CD4-positive, alpha-beta T cell treated with Interleukin-6 for 4 hours (primary cell): ENCODE measurements at places on chromosomes 5 and 9.

DNA sequence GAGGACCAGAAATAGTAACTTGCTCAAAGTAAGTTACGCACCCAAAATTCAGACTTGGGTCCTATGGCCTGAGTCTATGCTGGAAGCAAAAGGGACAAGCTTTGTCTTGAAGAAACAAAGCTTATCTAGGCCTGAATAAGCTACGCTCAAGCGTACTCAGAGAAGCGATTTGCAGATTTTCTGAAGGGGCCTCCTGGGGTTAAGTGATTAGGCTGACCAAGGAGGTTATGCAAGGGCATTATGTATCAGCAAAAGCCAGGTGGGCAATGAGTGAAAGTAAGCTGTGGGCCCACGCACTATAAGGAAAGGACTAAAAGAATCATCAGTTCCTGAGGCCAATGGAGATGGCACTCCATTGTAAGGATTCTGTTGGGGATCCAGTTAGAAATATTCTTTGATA, 122.1 kb downstream of the SNX18 start:
- no peak for DNase-seq

- DNase-seq = no peak
Observed at GRCh38 chr5:87191645-87192044, 76.0 kb upstream of the RASA1 start.

DNA sequence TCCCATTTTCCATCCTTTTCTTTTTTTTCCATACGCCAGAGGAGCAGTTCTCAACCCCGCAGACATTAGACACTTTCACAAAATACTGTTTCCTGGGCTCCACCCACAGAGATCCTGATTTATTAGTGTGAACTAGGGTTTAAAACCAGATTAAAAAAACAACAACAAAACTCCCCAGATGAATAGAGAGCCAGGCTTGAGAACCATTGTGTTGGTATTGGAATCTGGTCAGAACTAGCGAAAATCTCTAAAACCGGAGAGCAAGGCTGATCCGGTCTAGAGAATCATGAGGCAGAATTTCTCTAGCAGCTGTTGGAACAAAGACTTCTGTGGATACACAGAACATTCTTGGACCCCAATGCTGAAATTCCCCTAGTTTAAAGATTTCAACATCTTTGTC, 173.0 kb downstream of the PCSK1 start:
- no peak for DNase-seq

DNA sequence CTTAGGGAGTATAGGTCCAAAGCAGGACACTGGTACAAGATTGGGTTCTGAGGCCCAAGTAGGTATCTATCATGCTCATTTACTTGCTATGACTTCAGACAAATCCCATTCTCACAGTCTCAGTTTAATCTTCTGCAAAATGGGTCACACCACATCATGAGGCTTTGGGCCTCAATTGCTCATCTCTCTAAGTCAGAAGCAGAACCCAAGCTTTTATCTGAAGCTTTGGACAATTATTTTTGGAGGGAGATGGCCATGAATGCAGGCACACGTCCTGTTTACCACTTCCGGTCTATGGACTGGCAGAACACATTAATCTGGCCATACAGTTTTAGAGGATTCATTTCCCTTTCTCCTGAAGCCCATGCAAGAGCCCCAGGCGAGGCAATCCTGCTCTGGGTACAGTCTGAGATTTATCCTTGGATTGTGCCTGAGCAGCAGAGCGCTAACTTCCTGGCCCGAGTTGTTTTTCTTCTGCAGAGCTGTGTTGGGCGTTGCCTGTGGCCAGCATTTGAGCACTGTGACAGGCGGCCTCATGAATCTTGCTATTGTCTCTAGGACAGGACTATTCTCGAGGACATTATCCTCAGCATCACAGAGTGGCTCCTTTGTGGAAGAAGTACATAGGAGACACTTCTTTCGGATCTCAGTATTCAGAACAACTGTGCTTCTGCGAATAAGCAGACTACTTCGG, 16.1 kb downstream of the SLC22A4 start:
- no peak for DNase-seq

DNA sequence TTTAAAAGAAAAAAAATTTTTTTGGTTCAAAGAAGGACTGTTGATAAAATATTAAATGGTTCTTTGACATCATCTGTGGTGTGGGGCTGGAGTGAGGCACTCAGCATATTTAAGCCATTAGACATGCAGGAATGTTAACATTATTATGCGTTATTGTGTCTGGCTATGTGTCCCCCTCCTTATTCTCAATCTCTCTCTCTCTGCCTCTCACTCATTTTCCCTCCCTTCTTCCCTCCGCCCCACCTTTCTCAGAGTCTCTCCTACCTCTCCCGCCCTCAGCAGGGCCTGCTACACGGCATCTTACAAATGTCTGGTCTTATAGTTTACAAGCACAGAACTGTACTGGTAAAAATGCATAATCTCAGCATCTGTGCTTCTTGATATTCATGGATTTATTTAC, 287.8 kb upstream of the TMEM161B start:
- DNase-seq = no peak

DNA sequence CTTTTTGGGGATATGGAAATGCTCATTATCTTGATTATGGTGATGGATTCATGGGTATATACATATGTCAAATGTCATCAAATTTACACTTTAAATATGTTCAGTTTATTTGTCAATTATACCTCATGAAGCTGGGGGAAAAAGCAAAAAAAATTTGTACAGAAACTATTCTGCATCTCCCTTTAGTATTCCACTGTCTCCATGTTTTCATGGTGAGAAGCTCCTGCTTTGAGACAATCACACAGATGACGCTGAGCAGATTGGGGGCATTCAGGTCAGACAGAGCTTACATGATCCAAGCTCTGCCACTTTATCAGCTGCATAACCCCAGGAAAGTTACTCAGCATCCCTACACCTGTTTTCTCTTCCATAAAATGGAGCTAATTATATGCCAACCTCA, 101.5 kb downstream of the PLPPR1 start:
- DNase-seq = no peak

GRCh38 chr9:129548571-129549135, 72.2 kb downstream of the C9orf50 start:
- no peak for DNase-seq

DNA sequence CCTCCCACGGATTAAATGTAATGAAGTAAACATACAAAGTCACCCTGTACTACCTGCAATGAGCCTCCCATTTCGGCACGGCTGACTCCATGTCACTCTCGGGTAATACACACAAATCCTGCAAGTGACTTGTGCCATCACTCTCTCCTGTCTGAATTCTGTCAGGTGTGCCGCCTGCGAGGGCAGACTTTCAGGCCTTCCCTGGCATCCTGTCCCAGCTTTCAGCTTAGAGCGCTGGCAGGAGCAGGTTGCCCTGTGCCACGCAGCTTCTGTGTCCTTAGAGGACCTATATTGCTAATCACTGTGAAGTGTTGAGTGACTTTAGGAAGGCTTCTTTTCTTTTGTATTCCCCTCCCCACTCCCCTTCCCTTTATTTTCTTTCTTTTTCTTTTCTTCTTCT, 25.8 kb upstream of the S1PR3 start:
- DNase-seq = no peak

GRCh38 chr5:121758615-121759014, 93.1 kb upstream of the FTMT start:
- no peak for DNase-seq

DNA sequence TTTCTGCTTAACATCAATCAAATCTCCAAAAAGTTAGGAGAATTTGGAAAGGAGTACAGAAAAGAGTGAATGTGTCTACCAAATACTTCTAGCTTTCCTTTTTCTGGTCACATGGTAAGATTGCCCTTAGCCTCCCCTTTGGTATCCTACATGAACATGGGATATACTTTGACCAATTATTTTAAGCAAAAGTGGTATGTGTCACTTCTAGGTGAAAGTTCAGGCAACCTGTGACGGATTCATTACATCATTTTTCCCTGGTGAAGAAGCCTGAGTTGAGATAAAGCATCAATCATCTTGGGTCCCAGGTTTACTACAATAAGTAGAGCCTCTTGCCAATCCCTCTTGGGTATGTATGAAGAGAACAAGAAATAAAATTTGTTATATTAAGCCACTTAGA, 419.2 kb downstream of the PDE4D start:
- no peak for DNase-seq

GRCh38 chr5:72295539-72295938, 24.5 kb downstream of the MRPS27 start:
- no peak for DNase-seq

GRCh38 chr9:17870722-17871121, 291.9 kb downstream of the SH3GL2 start:
- DNase-seq = no peak

GRCh38 chr5:112574536-112574935, 155.5 kb upstream of the EPB41L4A start:
- DNase-seq = no peak

GRCh38 chr5:154038261-154038706, 426 bp downstream of the FAM114A2 start:
- peak; percentile 38 for DNase-seq

DNA sequence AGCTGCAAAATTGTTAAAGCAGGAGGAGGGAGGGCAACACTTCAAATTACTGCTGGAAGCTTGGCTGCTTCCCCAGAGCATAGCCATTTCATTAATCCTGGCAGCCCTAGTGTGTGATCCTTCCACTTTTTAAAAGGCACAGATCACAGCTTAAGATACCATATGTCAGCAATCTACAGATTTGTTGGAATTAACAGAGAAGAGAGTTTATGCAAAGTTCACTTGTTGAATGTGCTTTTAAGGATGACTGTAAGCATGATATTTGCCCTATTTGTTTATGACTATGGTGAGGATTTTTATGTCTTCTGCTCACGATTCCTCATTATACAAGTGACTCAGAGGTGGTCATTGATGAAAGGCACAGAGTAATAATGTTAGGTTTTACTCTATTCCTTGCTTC, 156.0 kb upstream of the CDKN2B start:
- DNase-seq = no peak

DNA sequence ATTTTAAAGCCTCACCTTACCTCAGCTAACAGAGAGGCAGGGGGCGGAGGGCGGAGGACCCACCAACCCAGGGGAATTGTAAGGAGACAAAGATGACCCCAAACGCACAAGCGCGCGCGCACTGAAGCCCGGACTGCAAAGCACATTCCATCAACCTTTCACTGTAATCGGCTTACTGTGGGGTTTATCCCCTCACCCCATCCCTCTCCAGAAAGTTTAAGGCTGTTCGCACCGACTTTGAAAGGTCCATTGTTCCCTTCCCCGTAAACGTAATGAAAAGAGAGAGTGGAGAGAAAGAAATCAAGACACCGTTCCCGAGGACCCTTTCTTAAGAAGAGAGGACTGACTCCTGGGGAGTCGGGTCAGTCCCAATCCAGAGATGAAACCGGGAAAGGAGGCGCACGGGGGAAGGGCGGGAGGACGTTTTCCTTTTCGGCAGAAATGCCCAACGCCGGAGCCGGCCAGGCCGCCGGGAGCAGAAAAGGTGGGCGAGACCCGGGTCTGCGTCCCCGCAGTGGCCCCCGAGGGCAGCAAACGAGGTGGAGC, 464 bp downstream of the CEMIP2 start:
- DNase-seq = peak; percentile 30

DNA sequence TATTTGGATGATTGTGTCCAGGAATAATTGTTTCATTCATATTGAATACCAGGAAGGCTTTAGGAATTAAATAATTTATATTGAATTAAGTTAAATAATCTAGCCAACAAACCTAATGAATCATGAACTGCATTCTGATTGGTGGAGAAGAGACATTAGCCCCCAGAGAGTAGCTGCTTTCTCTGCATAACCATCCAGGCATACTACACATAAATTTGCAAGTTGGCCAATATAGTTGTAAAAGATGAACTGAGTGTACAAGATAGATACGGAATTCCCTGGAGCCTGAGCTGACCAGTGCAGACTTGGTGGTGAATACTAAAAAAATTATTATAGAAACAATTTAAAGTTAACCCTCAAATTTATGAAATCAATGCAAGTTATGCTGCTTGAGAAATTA, 311.8 kb upstream of the KIF2A start:
- DNase-seq = no peak

GRCh38 chr5:1666221-1666620, 133.4 kb downstream of the MRPL36 start:
- no peak for DNase-seq

- DNase-seq = no peak
Observed at GRCh38 chr9:110994771-110995241, 43.5 kb downstream of the LPAR1 start.

GRCh38 chr9:71783120-71783523, 14.8 kb upstream of the CEMIP2 start:
- DNase-seq = peak; percentile 90

DNA sequence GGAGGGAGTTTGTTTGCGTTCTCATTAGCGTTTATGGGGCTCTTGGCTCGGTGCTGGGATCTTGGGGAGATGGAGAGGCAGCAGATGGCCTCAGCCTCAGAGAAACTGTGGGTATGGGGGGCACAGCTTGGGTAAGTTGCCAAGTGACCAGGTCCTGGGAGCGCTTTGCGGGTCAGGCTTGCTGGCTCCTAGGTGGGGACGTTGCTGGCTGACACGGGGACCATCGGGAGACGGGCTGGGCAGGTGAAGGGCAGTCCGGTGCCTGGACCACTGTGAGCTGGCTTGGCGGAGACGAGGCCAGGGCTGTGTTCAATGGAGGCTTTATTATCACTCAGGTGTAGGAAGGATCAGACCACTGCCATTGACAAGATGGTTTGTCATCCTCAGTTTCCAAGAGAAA, 30.0 kb downstream of the FGD3 start:
- no peak for DNase-seq

GRCh38 chr9:83707518-83707767, 315 bp downstream of the UBQLN1 start:
- no peak for DNase-seq

DNA sequence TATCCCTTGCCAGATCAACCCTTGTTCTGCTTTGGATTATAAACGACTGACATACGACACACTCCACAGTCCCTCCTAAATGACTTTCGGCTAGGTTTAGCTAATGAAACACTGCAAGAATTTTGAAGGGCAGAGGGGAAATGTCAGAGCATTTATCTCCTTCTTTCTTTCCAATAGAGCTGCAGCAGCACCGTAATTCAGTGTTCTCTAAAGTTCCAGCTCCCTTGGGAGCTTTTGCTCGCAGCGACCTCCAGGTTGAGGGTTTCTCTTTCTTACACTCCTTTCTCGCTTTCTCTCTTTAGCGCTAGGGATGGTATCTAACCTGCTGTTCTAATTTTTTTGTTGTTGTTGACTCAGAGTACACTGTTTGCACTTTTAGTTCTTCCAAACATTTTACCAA, 467.1 kb upstream of the ST8SIA4 start:
- no peak for DNase-seq

GRCh38 chr5:38720554-38721361, 125.1 kb upstream of the OSMR start:
- DNase-seq = no peak

- DNase-seq = no peak
Observed at GRCh38 chr9:76400534-76401096, 6.4 kb upstream of the RFK start.

DNA sequence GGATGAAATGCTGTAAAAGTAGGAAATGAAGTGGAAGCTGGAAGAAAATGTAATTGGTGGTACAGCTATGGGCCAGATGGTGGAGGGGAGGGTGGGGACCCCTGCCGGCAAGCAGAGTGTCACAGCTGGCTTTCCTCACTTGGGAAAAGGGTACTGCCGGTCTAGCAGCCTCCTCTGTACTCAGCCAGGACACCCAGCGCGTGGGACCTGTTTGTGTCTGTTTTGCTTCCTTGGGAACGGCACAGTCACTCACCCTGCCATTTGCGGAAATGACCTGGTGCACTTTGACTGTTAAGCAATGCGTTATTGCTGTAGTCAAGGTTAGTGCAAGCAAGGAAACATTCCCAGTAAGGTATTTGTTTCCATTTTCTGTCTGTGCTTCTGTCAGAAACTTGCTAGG, 10.1 kb downstream of the TMEM252 start:
- DNase-seq = no peak

- no peak for DNase-seq
Observed at GRCh38 chr9:128917151-128917849, 3.5 kb upstream of the PHYHD1 start.

- DNase-seq = no peak
Observed at GRCh38 chr5:105978011-105978410, 1692.7 kb downstream of the EFNA5 start.
